CD4-positive, alpha-beta T cell treated with Interleukin-10 for 1 hour (primary cell): ENCODE measurements at places on chromosomes 4 and X.

- DNase-seq: no peak
Measured at GRCh38 chr4:1002131-1002630, 9.0 kb upstream of the SLC26A1 start.

DNA sequence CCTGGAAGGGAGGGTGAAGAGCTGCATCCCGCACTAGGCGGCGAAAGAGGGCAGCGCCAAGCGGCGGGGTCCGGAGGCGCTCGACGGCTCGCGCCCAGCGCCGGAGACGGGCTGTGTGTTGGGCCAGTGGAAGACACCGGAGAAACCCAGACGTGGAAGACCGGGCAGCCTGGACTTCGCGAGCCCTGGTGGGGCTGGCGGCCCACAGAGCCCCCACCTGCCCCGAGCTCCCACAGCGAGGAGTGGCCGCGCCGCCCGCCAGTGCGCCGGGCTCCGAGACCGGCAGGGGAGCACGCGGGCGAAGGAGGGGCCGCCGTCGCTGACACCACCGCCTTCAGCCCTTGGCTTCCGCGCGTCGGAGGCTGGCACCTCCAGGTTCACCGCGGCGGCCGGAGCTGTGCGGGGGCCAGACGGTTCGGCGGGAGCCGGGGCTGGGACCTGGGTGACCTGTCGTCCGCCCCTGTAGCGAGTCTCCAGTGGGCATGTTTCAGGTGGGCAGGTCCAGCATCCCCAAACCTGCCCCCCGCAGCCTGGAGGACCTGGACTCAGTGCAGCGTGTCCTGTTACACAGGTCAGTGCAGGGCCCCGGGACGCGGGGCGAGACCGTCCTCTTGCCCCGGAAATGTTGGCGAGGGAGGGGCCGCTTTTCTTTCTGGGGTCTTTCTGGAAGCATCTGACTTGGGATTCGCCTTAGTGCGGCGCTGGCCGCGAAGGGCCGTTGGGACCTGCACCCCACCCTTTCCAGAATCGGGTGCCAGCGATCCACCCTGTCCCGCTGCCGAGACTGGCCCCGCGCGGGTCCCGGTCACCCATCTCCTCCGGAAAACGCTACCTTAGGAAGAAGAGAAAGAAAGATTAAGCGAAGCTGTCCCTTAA lies 9.6 kb upstream of the INTU start:
- DNase-seq: no peak

DNA sequence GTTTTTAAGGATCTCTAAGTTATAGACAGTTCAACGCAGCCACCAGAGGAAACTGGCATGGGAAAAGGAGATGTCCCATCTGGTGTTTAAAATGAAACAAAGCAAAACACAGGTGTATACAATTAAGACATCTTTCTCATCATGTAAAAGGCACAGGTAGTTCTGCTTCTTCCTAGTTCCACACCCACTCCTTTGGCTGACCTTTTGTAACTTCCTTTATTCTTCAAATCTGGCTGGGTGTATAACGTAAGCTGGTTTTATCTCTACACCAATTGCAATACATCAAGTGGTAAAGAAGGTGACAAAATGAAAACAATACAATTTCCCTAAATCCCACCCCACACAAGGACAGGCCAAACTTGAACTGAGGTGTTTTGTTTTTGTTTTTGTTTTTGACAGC lies 27.3 kb upstream of the FBXW7 start:
- no peak for DNase-seq

- DNase-seq: no peak
Measured at GRCh38 chr4:164959896-164960295, 17.6 kb downstream of the TRIM61 start.

- no peak for DNase-seq
Measured at GRCh38 chr4:120105472-120105871, 38.8 kb upstream of the MAD2L1 start.

GRCh38 chrX:17590892-17591740 lies 146.2 kb upstream of the SCML1 start:
- DNase-seq: peak; percentile 11
